NT2/D1 (cell line): ENCODE measurements at places on chromosomes 4 and X.

GRCh38 chrX:50430917-50431575, 39.6 kb downstream of the DGKK start:
- DNase-seq = no peak

DNA sequence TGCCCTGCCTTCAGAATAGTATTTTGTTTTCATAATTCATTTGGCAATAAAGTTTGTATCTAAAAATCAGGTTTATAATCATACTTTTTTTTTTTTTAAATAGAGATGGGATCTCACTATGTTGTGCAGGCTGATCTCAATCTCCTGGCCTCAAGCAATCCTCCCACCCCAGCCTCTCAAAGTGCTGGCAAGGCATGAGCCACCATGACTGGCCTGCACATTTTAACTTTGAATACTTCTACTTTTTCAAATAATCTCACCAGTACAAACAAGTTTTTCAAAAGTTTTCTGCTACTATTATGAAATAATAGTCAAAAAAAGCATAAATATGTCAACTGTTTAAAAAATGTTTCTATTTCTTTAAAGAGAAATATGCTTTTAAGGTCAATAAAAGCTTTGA, 69.6 kb upstream of the GPR34 start:
- no peak for DNase-seq

DNA sequence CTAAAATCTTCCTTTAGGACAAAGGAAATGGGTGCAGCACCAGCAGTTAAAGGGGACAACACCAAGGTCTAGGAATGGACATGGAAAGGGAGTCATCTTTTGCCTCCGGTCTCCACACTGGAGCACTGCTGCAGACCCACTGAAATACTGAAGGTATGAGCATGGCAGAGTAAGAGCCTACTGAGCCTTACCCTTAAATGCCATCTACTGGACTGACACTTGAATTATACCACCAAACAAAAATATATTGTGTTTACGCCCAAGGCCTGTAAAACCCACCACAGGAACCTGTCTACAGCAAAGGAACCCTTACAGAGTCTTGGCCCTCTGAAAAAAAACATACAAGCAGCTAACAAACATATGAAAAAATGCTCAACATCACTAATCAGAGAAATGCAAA, 443.4 kb downstream of the CCSER1 start:
- no peak for DNase-seq

GRCh38 chr4:186148336-186148975, 42.9 kb upstream of the CYP4V2 start:
- no peak for DNase-seq

DNA sequence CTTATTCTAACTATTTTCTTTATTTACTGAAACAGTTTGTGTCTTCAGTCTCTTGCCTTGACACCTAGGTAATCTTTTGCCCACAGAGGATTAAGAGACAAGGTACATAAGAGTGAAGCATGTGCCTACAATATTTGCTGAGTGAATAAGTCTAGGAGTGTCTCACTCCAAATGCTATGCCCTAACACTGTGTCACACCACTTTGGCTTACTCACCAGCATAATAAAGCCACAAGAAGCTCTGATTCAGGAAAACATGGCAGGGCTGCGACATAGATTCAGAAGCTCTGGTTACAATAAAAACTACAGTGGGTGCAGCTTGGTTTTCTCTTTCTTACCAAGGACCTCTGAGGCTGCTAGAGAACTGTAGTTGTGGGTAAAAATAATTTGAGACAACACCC, 127.1 kb downstream of the RBM46 start:
- DNase-seq = no peak

- DNase-seq = no peak
Observed at GRCh38 chr4:85833302-85833701, 358.4 kb downstream of the ARHGAP24 start.

DNA sequence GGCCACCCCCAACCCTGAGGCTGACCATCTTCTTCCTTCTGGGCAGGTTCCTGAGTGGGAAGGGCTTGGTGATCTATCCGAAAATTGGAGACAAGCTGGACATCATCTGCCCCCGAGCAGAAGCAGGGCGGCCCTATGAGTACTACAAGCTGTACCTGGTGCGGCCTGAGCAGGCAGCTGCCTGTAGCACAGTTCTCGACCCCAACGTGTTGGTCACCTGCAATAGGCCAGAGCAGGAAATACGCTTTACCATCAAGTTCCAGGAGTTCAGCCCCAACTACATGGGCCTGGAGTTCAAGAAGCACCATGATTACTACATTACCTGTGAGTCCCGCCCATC, 9.7 kb downstream of the EFNB1 start:
- DNase-seq = no peak

- DNase-seq = no peak
Observed at GRCh38 chr4:77434299-77435092, 171.1 kb upstream of the CXCL13 start.

GRCh38 chr4:107897823-107898222, 33.5 kb upstream of the CYP2U1 start:
- DNase-seq = no peak

- DNase-seq = no peak
Observed at GRCh38 chr4:3252480-3252828, 3.5 kb downstream of the MSANTD1 start.

DNA sequence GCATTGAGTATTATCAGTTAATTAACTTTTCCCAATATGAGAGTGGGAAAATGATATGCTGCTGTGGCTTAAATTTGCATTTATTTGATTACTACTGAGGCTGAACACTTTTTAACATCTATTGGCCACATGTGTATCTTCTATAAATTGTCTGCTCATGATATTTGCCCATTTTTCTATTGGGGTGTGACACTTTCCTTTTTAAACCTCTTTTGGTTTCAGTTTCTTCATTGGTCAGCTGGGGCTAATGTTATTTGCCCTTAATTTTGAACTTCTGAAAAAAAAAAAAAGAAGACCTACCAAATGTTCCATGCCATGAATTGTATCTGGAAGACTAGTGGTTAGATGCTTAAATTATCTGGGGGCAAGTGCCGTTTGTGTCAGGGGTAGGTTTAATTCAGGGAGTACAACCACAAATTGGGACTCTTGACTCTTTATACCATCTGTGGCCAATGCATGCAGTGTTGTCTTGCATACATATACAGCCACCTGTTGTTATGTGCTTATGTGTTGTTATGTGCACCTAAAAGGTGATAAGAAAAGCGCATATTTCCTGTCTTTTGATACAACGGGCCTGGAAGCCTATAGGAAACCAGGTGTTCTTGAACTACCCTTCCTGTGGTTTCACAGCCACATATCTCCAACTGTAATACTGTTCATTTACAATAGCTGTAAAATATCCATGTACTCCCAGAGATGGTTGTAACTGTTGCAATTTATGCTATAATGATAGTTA, 49.0 kb downstream of the SH2D1A start:
- DNase-seq = no peak

DNA sequence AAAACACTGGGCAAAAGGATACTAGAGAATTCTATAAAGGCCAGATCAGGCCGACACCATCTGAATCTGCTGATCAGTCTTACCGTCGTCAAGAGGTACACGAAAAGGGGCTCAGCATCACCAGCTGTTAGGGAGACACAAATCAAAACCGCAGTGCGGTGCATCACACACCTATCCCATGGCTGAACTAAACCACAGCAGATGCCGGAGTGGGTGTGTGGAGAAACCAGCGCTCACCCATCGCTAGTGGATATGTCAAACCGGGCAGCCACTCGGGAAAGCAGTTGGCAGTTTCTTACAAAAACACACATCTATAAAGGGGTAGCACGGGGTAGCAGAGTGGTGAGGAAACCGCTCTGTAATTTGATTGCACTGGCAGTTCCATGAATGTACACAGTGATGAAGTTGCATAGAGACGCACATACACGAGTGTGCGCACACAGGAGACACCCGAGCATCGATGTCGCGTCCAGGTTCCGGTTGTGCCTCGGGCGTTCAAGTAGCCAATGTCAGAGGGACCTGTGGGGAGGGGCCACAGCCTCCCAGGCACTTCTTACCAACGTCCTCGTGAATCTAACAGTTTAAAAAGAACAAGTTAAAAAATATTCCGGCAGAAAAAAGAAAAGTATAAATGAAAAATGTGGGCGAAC, 23.1 kb upstream of the CCNQ start:
- DNase-seq = no peak

DNA sequence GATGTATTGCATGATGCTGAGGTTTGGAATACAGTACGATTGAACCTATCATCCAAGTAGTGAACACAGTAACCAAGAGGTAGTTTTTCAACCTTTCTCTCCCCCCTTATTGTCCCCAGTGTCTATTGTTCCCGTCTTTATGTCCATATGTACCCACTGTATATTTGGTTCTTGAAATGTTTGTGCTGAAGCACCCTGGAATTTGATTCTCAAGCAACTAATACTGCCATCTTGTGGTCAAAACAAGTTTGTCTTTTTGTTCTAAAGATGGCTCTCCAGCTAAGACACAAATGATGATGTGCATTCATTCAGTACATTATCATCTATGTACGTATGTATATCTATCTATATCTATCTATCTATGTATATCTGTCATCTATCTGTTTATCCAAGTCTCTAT, 33.5 kb upstream of the DCX start:
- DNase-seq = peak; percentile 18

GRCh38 chr4:140297221-140297570, 76.2 kb upstream of the SCOC start:
- DNase-seq = no peak
